Erythroblast (primary cell): ENCODE measurements at places on chromosomes 1 and 21.

GRCh38 chr1:66435541-66435940, 98.4 kb upstream of the SGIP1 start:
- no peak for DNase-seq

- DNase-seq: peak; percentile 59
These were observed 11.2 kb downstream of the AGO1 start for GRCh38 chr1:35894183-35894582.

DNA sequence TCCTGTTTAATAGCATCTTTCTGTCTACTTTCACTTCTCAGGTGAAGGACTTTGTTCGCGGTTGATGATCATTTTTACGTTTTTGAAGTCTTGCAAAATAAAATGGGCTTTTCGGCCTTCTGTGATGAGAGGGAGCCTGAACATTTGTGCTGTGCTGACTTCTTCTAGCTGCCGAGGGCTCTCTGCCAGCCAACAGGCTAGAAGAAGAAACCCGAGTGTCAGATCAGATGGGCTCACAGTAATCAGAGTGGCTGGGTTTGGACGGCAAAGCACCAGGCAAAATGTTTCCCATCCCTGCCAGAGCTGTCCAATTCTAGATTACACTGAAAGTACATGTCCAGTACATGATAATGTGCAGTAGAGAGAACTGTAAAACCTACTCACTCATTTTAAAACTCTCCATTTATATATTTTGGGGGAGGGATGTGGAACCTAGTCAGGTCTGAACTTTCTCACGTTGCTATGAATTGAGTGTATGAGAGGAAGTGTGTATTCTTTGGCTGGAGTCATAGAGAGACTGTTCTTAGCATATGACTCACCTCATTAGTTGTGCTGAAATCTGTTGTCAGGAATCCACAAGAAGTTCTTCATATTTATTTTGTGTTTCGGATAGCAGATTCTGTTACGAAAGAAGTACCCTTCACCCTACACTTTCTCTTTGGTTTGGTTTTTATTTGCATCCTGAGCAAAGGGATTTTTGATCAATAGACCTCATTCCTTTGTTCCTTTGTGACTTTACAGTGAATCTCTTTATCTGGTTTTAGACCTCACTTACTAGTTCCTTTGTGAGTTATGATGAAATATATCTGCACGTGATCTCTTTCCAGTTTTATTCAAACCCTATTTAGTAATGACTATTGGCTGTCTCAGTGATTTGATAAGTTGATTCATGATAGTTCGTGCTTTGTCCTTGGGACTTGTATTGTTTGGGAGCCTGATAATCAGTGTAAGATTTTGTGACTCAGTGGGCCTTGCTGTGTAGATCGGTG, 4.8 kb downstream of the ATP1A1 start:
- DNase-seq: peak; percentile 29

- DNase-seq: no peak
These were observed 50.2 kb downstream of the LAMC2 start for GRCh38 chr1:183236158-183236725.

DNA sequence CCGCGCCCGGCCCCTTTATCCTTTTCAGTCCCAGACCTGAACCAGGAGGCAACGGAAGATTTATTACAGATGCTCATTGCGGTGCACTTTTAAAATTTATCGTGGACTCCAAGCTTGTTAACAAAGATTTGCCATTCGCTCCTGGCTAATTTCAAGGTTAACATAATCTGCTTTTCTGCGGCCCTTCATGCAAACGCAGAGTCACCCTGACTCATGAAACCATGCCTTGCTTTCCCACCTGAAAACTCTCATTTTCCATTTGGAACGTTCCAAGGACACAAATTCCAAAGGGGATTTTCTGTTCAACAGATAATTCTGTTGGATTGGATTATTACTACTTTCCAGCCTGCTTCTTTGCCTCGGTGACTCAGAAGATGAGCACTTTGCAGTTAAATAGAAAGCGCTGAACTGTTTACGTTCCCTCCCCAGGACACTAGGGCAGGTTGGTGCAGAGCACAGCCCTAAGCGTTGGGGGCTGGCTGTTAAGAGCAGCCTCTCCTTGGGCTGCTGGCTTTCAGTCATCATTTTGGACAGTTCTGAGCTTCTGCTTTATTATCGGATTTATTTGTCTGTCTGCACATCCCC, 51.1 kb downstream of the CD247 start:
- DNase-seq: no peak

DNA sequence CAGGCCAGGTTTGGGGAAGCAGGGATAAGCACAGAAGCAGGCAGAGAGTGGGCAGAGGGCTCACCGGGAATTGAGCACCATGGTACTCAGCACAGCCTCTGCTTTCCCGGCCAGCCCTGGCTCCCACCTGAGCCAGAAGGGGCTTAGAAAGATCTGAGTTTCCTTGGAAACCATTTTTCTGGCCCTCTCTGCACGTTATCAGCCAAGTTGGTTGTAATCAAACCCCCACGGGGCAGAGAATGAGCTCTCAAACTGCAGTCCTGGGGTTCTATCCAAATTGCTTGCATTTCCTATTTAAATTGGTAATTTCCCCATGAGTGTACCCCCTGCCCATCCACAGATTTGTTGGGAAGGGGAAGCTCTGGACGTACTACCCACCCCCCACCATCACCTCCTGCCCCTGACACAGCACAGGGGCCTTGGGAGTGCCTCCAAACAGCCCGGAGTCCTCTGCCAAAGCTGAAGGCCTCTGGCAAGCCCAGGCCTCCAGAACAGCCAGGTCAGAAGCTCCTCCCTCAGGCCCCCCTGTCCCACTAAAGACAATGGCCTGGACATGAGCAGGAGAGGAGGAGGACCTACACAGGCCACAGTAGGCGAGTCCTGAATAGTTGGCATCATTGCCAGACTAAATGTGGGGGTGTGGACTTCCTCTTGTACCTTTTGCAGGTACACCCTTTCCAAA, 42.7 kb upstream of the GJB5 start:
- DNase-seq: no peak

DNA sequence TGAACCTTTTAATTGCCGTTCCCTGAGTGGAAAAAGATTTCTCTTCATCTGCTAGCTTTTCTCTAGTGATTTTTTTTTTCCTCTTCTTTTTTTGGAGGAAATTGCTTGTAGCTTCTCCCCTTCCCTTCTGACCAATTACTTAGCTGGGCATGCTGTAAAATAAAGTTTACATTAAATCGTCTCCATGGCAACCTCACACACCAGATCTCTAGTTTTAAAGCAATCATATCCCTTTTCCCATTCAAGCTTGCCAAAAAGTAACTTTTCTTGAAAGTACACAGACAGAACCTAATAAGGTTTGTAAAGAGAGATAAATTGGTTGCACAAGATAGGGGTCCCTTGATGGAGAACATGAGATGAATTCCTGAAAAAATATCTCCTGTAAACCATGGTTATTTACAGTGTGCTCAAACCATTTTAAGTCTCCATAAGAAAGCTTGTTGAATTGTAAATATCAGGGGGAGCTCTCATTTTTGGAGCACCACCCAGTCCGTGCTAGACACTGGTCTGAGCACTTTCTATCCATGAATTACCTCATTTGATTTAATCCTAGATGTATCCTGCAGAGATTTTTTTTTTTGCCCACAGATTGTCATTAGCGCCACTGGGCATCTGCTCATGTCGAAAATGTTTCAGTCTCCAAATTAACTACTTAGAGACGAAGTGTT, 32.6 kb upstream of the HTR1D start:
- DNase-seq: no peak

DNA sequence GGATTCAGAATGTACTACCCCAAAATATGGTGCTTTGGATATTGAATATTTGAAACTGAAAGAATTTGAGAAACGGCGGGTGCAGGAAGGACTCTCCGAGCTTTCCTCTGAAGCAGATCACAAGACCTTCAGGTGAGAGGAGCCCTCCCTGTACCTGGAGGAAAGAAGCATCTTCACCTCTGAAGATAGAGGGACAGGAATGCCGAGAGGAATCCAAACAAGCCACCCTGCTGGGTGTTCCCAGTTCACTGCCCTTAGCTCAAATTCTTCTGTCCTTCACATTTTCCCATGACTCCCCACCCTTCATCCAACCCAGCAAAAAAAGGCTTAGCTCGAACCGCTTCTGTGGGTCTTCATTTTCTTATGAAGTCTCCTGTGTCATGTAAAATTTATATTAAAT, 18.2 kb upstream of the PADI2 start:
- no peak for DNase-seq

DNA sequence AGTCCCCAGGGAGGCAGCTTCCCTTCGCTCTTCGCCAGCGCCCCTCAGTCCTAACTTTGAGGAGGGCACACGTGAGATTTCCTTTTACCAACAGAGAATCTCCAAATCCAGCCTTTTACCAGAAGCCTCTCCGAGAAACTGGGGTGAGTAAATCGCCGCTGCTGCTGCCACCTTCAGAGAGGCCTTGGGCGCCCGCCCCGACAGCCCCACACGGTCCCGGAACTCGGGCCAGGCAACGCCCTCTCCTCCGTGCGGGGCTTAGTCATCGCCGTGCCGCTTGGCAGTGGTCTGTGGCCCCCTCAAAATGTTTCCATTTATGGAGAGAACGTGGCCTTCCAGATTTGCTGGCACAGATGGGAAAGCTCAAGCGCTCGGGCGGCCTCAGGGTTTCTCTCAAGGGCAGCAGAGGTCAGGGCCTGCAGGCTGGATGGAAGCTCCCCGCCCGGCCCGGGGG, 41.4 kb upstream of the COL6A2 start:
- no peak for DNase-seq

- peak; percentile 100 for DNase-seq
These were observed at the start of gene PKNOX1 for GRCh38 chr21:42973991-42974831. Gene PKNOX1, plus strand, starts transcription at chr21:42974562. Its CDS starts 29,820 bp downstream, at chr21:43004382.

GRCh38 chr1:203349166-203349565, 1.8 kb downstream of the FMOD start:
- DNase-seq: no peak

DNA sequence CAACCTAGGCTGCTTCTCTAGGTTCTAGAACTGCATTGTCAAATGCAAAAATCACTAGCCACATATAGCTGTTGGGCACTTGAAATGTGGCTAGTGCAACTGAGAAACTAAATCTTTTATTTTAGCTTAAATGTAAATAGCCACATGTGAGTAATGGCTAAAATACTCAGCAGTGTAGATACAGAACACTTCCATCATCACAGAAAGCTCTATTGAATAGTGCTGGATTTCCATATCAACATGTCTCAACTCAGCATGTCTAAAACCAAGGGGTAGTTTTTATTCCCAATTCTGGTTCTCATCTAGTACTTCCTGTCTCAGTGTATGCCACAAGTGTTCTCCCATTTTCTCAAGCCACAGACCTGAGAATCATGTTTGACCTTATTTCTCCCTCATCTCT, 7.5 kb upstream of the TP53BP2 start:
- DNase-seq: no peak

GRCh38 chr1:20307026-20307425, 16.4 kb downstream of the VWA5B1 start:
- no peak for DNase-seq

- DNase-seq: no peak
These were observed 97.2 kb downstream of the LAMC2 start for GRCh38 chr1:183283286-183283685.

- DNase-seq: no peak
These were observed 33.2 kb upstream of the KIAA0040 start for GRCh38 chr1:175225805-175226129.

GRCh38 chr1:53326088-53326597, 1.7 kb downstream of the LRP8 start:
- peak; percentile 80 for DNase-seq

- no peak for DNase-seq
These were observed 58.5 kb upstream of the RUNX3 start for GRCh38 chr1:24988558-24988912.

DNA sequence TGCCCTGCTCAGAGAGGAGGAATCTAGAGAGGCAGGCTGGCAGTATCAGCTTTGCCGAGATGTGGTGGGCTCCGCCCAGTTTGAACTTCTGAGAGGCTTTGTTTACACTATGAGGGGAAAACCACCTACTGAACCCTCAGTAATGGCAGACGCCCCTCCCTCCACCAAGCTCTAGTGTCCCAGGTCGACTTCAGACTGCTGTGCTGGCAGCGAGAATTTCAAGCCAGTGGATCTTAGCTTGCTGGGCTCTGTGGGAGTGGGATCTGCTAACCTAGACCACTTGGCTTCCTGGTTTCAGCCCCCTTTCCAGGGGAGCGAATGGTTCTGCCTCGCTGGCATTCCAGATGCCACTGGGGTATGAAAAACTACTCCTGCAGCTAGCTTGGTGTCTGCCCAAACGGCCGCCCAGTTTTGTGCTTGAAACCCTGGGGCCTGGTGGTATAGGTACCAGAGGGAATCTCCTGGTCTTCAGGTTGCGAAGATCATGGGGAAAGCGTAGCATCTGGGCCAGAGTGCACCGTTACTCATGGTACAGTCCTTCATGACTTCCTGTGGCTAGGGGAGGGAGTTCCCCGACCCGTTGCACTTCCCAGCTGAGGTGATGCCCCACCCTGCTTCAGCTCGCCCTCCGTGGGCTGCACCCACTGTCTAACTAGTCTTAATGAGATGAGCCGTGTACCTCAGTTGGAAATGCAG, 43.6 kb downstream of the C21orf91 start:
- no peak for DNase-seq

DNA sequence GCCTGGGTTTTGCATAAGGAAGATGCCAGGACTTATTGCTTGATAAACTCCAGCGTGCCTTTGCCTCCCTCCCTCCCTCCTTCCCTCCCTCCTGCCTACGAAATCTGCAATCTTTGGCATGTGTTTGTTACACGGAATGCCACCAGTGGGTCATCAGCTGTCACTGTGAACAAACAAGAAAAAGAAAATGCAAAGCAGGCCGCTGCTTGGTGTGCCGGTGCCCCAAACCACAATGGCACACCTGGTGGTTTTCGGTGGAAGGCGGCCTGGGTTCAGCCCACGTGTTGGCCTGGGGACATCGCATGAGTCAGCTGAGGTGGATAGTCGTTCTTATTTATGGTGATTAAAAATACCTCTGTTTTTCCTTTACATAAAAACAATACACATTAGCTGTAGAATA, 16.3 kb upstream of the IFNLR1 start:
- DNase-seq: no peak

- DNase-seq: no peak
These were observed 22.0 kb downstream of the FOXO6 start for GRCh38 chr1:41383094-41383852.

- no peak for DNase-seq
These were observed 18.7 kb upstream of the POFUT2 start for GRCh38 chr21:45306453-45306831.

DNA sequence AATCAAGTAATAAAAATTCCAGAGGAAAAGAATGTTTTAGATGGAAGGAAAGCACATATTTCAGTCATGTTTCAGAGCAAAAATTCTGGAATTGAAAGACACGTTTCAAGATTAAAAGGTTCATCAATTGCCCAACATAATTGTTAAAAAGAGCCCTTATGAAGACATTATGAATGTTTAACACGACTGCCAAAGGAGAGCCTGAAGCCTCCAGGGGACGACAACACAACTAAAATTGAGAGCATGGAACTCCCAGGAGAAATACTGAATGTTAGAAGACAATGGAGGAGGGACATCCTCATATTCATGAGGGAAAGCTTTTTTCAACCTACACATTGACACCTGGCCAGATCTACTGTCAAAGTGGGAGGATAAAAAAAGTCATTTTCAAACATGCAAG, 16.0 kb downstream of the OR2T11 start:
- DNase-seq: peak; percentile 14

- no peak for DNase-seq
These were observed 111.4 kb downstream of the TOMM20 start for GRCh38 chr1:235017191-235017590.
